ENCODE measurements at places on chromosomes 1 and 21. TPM values are rescaled to one million over a fixed set of nuclear protein-coding genes. Genes with fewer than 3 reads are reported as not detected.

The AP4B1 gene
- 64.0 TPM for total RNA-seq

The LCE2A gene
- not detected for total RNA-seq

The ERRFI1 gene
- not detected for total RNA-seq

The AGT gene
- total RNA-seq = not detected

The GBP2 gene
- total RNA-seq = not detected

The SOAT1 gene
- total RNA-seq = 18.9 TPM

The USH2A gene
- total RNA-seq = not detected

The SPRR3 gene
- not detected for total RNA-seq

The CACNA1S gene
- total RNA-seq = not detected

The C1orf52 gene
- 22.9 TPM for total RNA-seq

The SHISA4 gene
- 0.51 TPM for total RNA-seq

Measured in Karpas-422 (cell line).